ENCODE measurements at places on chromosomes 2 and 18. TPM values are rescaled to one million over a fixed set of nuclear protein-coding genes. Genes with fewer than 3 reads are reported as not detected.

DNA sequence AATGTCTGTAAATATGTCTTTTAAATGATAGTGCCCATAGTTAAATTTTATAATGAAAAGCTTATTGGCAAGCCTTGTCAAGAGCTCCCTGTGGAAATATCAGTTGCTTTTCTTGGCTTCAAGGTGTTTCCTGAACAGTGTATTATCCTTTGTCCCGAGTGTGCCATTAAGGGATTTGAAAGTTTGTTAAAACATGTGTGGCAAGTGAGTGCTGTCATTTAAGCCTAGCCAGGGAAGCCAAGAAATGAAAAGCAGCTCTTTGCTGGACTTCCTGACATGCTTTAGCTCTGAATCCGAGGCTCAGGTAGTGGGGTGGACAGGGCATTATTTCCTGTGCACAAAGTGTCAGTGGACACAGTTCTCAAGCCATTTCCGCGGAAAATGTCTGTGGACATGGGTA lies 111.5 kb downstream of the DIS3L2 start:
- no peak overlapping the region for H3K27ac ChIP-seq
- no peaks in the 10 kb centered on the region for H3K27me3 ChIP-seq
- no peaks in the 10 kb centered on the region for H3K4me1 ChIP-seq
- no peak overlapping the region for H3K4me3 ChIP-seq

GRCh38 chr2:120360307-120360855 lies 14.4 kb downstream of the INHBB start:
- H3K36me3 ChIP-seq = no peaks in the 10 kb centered on the region
- no peak overlapping the region for H3K27ac ChIP-seq
- H3K4me1 ChIP-seq = no peaks in the 10 kb centered on the region
- DNase-seq = no peak

DNA sequence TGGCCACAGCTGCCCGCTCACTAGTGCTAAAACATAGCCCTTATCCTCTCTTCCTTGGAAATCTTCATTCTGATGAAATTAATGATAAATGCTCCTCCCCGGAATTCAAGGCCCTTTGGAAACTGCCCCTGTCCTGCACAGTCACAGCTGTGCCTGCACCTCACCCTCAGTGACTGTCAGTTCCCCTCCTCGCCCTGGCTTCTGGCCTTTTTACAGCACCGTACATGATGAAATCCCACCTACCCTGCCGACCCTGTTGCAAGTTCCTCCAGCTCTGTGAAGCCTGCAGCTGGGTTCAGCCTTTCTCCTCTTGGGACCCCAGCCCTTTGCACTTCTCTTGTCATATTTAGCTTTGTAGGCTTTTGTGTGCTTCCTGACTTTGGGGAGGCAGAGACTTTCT lies 48.4 kb downstream of the DCDC2C start:
- no peak overlapping the region for H3K4me3 ChIP-seq
- H3K4me1 ChIP-seq = no peaks in the 10 kb centered on the region
- H3K27me3 ChIP-seq = no peaks in the 10 kb centered on the region
- H3K36me3 ChIP-seq = no peaks in the 10 kb centered on the region

- no peaks in the 10 kb centered on the region for H3K4me1 ChIP-seq
- no peak for DNase-seq
- H3K27ac ChIP-seq = no peak overlapping the region
These were observed 134.7 kb downstream of the ACOXL start for GRCh38 chr2:110867078-110867477.

- no peak for DNase-seq
- no peak overlapping the region for H3K27ac ChIP-seq
- no peak overlapping the region for H3K4me3 ChIP-seq
These were observed 72.1 kb upstream of the RGPD5 start for GRCh38 chr2:109722026-109722425.

DSG2 gene
- 8.7 TPM for total RNA-seq

GRCh38 chr18:12345491-12346239 lies 31.4 kb downstream of the AFG3L2 start:
- no peak for DNase-seq
- no peaks in the 10 kb centered on the region for H3K27me3 ChIP-seq
- peaks cover 71% of the 10 kb centered on the region for H3K36me3 ChIP-seq
- H3K4me1 ChIP-seq = no peaks in the 10 kb centered on the region

ST8SIA5 gene
- not detected for total RNA-seq

DNA sequence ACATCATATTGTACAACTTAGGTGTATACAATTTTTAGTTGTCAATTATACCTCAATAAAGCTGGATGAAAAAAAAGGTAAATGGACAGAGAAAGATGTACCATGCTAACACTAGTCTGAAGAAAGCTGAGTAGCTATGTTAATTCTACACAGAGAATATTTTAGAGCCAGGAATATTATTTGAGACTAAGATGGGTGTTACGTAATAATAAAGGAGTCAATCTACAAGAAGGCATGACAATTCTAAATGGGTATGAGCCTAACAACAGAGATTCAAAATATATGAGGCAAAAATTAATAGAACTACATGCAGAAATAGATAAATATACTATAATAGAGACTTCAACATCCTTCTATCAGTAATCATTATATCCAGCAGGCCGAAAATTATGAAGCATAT lies 69.1 kb downstream of the CCDC141 start:
- no peak for DNase-seq
- H3K27me3 ChIP-seq = no peaks in the 10 kb centered on the region
- no peaks in the 10 kb centered on the region for H3K36me3 ChIP-seq
- H3K4me1 ChIP-seq = no peaks in the 10 kb centered on the region

GRCh38 chr18:77168811-77169311 lies 36.3 kb upstream of the MBP start:
- no peak overlapping the region for H3K27ac ChIP-seq
- H3K4me3 ChIP-seq = no peak overlapping the region
- no peak for DNase-seq
- H3K36me3 ChIP-seq = no peaks in the 10 kb centered on the region
- H3K4me1 ChIP-seq = no peaks in the 10 kb centered on the region
- no peaks in the 10 kb centered on the region for H3K27me3 ChIP-seq

GRCh38 chr2:37585295-37585908 lies 86.0 kb downstream of the CDC42EP3 start:
- no peaks in the 10 kb centered on the region for H3K27me3 ChIP-seq
- no peak overlapping the region for H3K4me3 ChIP-seq
- peak; percentile 53 for DNase-seq
- H3K27ac ChIP-seq = peak overlapping the region; percentile 6
- no peaks in the 10 kb centered on the region for H3K36me3 ChIP-seq
- H3K4me1 ChIP-seq = peaks cover 43% of the 10 kb centered on the region

DNA sequence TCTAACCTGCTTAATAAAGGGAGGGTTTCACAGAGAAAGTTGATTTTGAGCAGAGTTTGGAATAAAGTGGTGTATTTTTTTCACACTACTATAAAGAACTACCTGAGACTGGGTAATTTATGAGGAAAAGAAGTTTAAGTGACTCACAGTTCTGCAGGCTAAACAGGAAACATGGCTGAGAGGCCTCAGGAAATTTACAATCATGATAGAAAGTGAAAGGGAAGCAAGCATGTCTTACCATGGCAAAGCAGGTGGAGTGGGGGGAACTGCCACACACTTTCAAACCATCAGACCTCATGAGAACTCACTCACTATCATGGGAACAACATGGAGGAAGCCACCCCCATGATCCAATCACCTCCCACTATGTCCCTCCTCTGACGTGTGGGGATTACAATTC lies 546.7 kb downstream of the EPHA4 start:
- H3K4me1 ChIP-seq = no peaks in the 10 kb centered on the region
- H3K27me3 ChIP-seq = no peaks in the 10 kb centered on the region
- no peak overlapping the region for H3K4me3 ChIP-seq
- DNase-seq = no peak
- H3K27ac ChIP-seq = no peak overlapping the region

DNA sequence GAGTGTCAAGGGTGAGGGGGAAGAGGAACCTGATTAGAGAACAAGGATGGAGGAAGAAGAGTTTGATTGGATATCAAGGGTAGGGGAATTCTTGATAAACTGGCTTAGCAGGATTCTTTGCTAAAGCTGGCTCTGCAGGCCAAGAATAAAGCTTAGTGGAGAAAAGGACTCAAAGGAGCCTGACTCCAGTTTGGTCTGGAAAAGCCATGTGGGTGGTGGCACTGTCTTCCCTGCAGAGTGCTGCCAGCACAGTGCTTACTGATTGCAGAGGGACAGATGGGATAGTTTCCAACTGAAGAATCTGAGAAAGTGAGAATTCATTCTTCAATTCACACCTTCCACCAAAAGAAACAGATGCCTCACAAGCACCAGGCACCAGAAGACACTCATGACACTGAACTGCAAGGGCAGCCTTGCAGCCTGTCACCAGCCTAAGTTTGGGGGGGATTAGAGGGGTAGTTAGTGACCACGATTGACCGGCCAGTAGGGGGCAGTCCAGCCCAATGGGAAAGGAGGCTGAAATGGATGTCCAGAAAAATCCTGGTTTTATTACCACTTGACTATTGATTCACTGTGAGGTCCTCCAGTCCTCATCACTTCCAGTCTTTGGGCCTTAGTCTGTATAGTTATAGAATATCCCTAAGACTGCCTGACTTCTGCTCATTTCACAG lies 334.5 kb downstream of the SMAD2 start:
- H3K4me1 ChIP-seq = no peaks in the 10 kb centered on the region
- no peak overlapping the region for H3K4me3 ChIP-seq
- no peaks in the 10 kb centered on the region for H3K36me3 ChIP-seq
- H3K27me3 ChIP-seq = no peaks in the 10 kb centered on the region
- H3K27ac ChIP-seq = no peak overlapping the region
- DNase-seq = no peak

DNA sequence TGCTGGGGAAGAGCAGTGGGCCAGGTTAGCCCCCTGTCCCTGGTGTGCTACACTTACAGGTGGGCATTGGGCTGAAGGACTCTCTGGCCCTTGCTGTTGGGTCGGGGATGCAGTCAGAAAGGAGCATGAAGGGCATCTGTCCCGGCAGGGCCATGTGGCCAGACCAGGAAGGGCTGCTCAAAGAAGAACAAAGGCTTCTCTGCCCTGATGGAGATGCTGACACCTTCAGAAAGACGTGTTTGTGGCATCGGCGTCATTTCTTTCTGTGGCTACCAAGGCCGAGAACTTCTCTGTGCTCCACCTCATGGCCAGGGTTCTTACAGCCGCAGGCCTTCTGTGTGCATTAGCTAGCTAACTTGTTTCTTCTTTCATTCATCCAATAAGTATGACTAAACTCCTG lies 239.1 kb downstream of the FAM210A start:
- H3K36me3 ChIP-seq = no peaks in the 10 kb centered on the region
- H3K4me1 ChIP-seq = no peaks in the 10 kb centered on the region
- no peaks in the 10 kb centered on the region for H3K27me3 ChIP-seq
- no peak for DNase-seq

CFAP65 gene
- total RNA-seq = 15.5 TPM

- peak within 1 kb of the TSS; percentile 1 for H3K4me3 ChIP-seq
- no peak for DNase-seq
- H3K27me3 ChIP-seq = no peaks in the 10 kb centered on the region
- peak within 1 kb of the TSS; percentile 56 for H3K27ac ChIP-seq
These were observed at the start of gene NCKAP5 for GRCh38 chr2:133568172-133568571. TSS of gene NCKAP5 (minus strand) at chr2:133568463. CDS start at chr2:133517526, 50,937 bp downstream.

- no peaks in the 10 kb centered on the region for H3K27me3 ChIP-seq
- H3K27ac ChIP-seq = no peak overlapping the region
- no peak for DNase-seq
- no peaks in the 10 kb centered on the region for H3K4me1 ChIP-seq
- H3K4me3 ChIP-seq = no peak overlapping the region
These were observed 142.8 kb downstream of the TMEM17 start for GRCh38 chr2:62363166-62363565.

DNA sequence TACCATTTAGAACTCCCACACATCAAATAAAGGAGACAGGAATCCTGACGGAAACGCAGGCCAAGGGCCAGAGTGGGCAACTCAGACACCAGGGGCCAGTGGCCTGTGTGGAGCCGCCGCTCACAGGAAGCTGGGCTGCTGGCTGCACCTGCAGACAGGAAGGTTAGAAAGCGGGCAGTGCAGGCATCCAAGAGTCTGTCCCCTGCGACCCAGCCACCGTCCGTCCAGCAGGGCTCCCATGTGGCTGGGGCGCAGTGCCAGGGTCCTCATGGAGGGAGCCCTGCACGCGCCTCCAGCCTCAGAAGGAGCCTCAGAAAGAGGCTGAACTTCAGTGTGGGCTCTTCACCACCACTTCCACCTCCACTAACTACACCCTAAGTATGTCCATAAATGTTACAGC lies 2.5 kb upstream of the ANO7 start:
- H3K4me3 ChIP-seq = no peak overlapping the region
- H3K27me3 ChIP-seq = no peaks in the 10 kb centered on the region
- no peak for DNase-seq
- no peaks in the 10 kb centered on the region for H3K4me1 ChIP-seq
- no peak overlapping the region for H3K27ac ChIP-seq
- peaks cover 11% of the 10 kb centered on the region for H3K36me3 ChIP-seq

ANKRD29 gene
- 77.7 TPM for total RNA-seq

DNA sequence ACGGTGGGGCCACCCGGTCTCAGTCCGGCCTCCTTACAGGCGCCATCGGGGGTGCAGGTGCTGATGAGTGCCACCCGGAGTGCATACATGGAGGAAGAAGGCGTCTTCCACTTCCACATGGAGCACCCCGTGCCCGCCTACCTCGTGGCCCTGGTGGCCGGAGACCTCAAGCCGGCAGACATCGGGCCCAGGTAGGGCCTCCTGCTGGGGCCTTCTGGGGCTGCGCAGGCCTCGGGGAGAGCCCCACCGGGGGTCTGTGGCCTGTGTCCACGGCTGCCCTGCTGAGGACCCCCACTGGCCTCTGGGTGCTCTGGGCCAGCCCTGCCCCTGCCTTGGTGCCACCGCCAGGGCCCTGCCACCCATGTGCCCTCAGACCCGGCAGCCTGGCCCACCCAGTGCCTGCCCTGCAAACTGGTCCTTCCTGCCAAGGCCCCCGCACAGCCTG lies 4.8 kb downstream of the RNPEPL1 start:
- no peak overlapping the region for H3K27ac ChIP-seq
- peaks cover 41% of the 10 kb centered on the region for H3K4me1 ChIP-seq
- peak; percentile 75 for DNase-seq
- H3K4me3 ChIP-seq = no peak overlapping the region
- H3K27me3 ChIP-seq = no peaks in the 10 kb centered on the region

DNA sequence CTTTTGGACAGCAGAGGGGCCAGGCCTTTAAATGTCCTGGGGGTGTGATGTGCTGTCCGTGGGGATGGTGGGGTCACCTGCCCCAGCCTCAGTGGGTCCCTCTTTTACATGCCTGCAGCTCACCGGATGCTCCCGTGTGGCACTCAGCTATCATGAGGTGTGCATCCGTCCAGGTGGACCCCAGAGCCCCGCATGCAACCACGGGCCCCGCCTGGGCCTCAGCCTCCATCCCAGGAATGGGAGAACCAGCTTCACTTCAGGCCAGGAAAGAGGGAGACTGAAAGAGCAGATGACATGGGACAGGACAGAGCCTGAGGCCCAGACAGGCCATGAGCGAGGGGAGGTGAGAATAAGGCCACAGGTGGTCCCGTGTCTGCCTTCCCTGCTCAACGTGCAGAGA lies 37.5 kb downstream of the RAMP1 start:
- peaks cover 13% of the 10 kb centered on the region for H3K4me1 ChIP-seq
- H3K36me3 ChIP-seq = no peaks in the 10 kb centered on the region
- no peak overlapping the region for H3K27ac ChIP-seq
- no peaks in the 10 kb centered on the region for H3K27me3 ChIP-seq
- DNase-seq = no peak

DNA sequence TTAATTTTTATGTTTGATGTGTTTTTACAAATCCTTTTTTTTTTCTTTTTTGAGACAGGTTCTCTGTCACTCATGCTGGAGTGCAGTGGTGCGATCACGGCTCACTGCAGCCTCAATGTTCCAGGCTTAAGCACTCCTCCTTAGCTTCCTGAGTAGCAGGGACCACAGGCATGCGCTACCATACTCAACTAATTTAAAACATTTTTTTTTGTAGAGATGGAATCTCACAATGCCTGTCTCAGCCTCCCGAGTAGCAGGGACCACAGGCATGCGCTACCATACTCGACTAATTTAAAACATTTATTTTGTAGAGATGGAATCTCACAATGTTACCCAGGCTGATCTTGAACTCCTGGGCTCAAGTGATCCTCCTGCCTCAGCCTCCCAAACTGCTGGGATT lies 3.2 kb downstream of the NOTO start:
- peaks cover 18% of the 10 kb centered on the region for H3K27me3 ChIP-seq
- no peak overlapping the region for H3K27ac ChIP-seq
- no peak overlapping the region for H3K4me3 ChIP-seq
- peaks cover 17% of the 10 kb centered on the region for H3K4me1 ChIP-seq
